ENCODE measurements at places on chromosomes 7 and 10.

GRCh38 chr10:49187044-49187484, 1.1 kb downstream of the TMEM273 start:
- DNase-seq = peak; percentile 28

- no peak for DNase-seq
These were observed 94.0 kb upstream of the STEAP1B start for GRCh38 chr7:22594020-22594419.

GRCh38 chr10:93245147-93245546, 171.5 kb downstream of the CYP26A1 start:
- DNase-seq = no peak

DNA sequence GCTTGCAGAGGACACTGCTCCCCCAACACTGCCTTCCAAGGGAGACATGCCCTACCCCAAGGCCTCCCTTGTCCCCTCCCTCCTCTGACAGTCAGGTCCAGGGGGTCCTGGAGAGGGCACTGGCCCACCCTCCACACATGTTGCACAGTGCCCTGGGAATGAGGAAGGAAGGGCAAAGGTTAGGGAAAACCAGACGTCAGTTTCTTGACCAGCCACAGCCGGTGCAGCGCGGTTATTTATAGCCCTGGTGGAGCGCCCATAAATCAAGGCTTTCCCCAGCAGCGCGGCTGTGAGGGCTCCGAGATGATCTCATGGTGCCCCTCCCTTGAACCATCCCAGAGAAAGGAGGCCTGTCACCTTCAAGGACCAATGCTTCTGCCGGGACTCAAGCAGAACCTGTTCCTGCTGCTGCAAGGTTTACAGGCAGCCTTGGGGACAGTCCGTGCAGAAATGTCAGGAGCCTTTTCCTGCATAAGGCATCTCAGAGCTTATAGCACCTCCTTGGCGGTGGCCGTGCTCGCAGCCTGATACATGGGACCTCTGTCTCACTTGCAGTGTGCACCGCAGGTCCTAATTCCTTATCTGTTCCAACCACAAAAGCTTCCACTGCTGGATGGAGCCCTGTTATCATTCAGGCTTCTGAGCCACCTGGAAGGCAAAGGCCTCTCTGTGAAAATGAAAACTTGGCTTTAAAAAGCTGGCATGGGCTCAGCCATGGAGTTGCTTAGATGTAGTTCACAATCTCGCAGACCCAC, 127.3 kb downstream of the LHPP start:
- no peak for DNase-seq

DNA sequence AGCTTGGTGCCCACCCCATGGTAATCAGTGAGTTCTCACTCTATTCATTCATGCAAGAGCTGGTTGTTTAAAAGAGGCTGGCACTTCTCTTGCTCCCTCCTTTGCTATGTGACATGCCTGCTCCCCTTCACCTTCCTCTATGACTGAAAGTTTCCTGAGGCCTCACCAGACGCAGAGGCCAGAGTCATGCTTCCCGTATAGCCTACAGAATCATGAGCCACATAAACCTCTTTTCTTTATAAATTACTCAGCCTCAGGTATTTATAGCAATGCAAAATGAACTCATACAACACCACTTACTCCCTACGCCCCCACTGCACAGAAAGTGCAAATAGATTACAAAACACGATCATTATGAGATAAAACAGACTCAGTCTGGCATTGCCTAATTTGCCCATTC, 39.0 kb downstream of the SEC61G start:
- DNase-seq = no peak

DNA sequence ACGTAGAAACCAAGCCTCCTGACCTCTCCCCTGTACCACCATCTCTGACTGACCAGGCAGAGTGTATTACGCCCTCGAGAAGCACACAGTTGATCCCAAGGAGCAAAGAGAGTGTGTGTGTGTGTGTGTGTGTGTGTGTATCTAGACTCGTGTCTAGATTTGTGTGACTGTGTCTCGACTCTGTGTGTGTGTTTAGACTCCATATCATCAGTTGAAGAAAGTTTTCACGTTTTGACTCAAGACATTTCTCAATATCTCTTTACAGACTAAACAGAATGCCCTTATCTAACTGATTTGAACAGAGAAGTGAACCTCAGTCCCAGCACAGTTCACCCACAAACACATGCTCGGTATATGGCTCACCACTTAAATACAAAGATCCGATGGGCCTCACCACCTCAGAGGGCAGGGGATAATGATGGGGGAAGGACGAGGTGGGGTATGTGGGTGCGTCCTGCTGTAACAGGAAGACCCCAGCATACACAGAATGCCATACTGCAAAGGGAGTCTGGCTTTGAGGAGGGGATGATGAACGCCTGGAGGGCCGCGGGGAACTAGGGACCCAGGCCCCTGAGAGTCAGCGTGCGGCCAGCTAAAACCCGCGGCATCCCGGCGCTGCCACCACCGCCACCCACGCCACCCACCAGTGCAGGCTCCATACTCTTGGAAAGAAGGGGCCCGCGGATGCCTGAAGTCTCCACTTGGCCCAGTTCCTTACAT, 780 bp downstream of the ALDH18A1 start:
- DNase-seq = no peak

DNA sequence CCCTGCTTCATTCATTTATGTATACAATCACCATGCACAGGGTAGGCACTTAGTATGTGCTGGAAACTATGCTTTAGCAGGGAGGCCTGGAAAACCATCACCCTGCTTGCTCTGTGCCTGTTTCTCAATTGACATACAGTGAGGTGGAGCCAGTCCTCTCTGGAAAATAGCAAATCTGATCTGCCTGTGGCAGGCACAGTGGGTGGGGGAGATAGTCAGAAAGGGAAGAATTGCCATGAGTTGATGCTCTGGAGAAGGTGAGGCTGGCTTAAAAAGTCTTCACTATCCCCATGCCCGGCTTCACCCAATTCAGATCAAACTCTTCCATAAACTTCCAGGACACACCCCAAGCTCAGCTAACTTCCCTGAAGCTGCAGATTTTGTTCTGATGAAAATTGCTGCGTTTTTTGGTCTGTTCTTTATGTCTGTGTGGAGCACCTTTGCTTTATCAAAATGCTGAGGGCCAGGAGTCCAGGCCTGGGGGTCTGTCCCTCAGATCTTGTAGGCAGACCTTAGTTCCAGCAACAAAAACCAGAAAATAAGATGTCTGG, 84.8 kb downstream of the ANK3 start:
- DNase-seq = no peak

DNA sequence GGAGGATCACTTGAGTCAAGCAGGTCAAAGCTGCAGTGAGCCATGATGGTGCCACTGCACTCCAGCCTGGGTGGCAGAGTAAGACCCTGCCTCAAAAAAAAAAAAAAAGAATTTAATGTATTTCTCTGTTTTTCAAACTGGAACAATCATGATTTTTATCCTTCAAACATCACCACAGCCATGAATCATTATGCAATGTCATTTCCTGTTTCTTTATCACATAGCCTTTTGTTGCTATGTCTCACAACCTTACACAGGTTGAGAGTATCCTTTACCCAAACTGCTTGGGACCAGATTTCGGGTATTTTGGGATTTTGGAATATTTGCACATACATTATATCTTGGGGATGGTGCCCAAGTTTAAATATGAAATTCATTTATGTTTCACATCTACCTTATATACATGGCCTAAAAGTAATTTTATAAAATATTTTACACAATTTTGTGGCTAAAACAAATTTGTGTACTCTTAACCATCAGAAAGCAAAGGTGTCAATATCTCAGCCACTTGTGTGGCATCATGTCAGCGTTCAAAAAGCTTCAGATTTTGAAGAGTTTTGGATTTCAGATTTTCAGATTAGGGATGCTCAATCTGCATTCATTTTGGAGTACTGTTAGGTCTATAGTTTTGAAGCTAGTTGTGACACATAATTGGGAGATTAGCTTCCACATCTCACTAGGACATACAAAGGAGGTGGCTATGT, 8.2 kb downstream of the NT5C3A start:
- no peak for DNase-seq

GRCh38 chr7:33933611-33934281, 28.4 kb downstream of the BMPER start:
- DNase-seq = no peak

- DNase-seq = peak; percentile 74
These were observed at the start of gene GSAP for GRCh38 chr7:77415823-77416620. GSAP (minus strand) TSS chr7:77416349; CDS start chr7:77416321, 28 bp downstream.

- no peak for DNase-seq
These were observed 8.0 kb downstream of the SEMA3E start for GRCh38 chr7:83640731-83641537.

- no peak for DNase-seq
These were observed 94.1 kb downstream of the CHST15 start for GRCh38 chr10:123999261-123999660.

GRCh38 chr10:114195079-114195478, 15.9 kb downstream of the TDRD1 start:
- DNase-seq = no peak

DNA sequence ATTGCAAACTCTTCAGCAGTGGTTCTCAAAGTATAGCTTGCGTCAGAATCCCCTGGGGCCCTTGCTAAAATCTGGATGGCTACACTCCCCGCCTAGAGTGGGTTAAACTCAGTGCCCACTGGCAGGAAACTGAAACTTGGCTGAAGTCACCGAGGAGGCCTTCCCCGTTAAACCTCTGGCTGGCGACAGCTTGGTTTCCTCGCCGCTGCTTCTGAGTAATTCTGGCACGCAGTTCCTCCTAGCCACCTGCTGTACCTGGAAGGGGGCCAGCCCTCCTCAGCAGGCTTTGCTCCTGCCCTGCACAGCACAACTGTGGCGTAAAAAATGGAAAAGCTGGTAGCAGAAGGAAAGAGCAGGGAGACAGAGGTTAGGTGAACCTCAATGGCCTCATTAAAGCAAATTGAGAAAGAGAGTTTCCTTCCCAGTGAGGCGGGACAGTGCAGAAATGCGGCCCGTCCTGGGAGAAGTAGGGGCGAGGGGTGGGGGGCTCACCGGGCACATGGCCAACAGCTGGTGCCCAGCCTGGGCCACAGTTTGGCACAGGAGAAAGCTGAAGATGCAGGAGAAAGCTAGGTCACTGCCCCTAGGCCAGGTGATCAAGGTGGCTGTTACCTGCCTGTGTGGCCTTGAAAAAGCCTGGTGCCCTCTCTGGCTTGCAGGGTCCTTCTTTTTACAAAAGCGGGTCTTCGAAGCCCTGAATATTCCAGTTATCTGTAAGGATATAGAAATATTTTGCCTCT, 46.6 kb downstream of the ALOX5 start:
- DNase-seq = no peak

DNA sequence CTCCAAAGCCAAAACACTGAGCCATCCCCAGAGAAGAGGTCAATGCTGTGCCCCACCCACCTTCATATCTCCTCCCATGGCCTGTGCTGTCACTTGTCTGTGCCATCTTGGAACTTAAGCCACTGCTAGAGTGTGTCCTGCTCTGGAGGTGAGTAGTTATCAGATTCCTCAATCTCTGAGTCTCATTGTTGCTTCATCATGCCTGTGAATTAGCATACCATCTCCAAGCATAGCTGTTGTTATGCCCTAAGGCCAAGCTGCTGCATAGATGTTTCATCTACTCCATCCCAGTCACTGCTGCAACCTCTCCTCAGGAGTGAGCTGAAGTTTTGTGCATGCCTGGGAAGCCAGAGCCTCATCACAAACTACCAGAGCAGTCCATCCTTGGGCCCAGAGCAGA, 349.0 kb downstream of the ZWINT start:
- no peak for DNase-seq

DNA sequence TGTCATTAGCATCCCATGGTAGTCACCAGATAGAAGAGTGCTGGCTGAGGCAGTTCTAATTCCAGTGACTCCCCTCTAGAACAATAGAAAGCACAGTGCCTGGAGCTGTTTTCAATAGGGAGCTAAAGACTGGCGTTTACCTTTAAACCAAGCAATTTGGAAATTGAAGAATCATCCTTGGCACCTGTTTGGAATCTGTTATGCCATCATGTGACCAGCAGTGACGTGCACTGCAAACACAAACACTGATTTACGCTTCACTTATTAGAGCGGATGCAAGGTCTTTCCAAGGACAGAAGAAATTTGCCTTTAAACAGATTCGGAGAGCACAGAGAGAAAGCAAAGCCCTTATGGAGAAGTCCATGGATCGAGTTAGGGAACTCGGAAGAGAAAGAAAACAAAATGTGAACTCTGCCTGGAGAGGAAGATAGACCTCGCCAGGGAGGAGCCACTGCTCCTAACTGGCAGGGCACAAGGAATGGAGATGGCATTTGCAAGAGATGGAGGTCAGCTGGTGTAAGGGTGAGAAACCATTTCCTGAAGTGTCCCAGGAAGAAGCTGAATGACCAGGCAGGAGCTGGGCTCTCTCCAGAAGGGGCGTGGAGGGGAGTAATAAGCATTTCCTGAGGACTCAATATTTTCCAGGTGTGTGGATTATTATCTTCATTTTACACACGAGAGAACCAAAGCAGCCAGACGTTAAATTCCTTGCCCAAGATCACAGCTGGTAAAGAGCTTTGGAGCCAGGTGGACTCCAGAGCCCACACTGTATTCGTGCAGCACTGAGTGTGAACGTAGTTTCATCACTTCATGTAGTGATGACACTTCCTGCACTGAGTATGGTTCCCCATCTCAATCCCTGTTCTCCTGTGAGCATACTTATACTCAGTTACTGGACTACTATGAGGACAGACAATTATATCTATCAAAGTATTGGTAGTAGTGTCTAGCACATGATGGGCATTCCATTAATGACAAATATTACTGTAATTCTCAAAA, 97.7 kb downstream of the CUBN start:
- DNase-seq = no peak

GRCh38 chr10:28542728-28543127, 9.8 kb downstream of the WAC start:
- DNase-seq = no peak

- DNase-seq = no peak
These were observed 20.1 kb downstream of the RUNDC3B start for GRCh38 chr7:87648316-87648715.

DNA sequence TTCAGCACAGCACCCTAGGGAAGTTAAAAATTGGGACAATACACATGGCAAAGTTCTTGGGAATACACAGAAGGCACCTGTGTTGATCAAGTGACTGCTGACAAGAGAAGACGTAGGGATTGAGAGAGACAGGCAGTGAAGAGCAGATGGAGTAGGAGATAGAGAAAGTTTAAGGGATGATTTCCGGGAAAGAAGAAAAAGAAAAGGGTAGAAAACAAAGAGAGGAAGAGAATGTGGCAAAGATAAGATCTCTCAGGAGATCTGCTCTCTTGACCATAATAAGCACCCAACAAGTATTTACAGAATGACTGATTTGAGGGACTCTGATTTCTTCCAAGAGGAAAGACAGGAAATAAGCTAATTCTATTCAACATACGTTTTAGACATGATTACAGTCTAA, 15.1 kb upstream of the RALA start:
- DNase-seq = no peak

- DNase-seq = no peak
These were observed 151.2 kb downstream of the AUTS2 start for GRCh38 chr7:69749372-69749979.

DNA sequence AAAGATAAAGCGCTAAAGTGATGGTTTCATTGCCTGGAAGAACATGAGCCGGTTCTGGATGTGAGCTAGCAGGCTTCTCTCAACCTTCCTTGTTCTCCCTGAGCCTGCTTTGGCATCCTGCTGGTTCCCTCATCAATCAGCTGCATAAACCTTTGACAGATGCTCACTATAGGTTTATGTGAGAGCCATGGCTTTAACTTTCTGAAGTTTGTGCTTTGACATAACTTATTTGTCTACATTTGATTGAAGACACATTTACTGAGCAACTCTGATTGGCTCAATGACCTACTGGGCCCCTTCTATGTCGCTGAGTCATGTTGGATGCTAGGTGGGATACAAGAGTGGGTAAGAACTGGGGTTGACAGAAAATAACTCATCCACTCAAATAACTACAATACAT, 192.0 kb downstream of the ADAM12 start:
- DNase-seq = no peak

GRCh38 chr7:83586281-83586680, 62.7 kb downstream of the SEMA3E start:
- no peak for DNase-seq

All from sciatic nerve (tissue), 2 donors.